Left renal pelvis (tissue), 4 donors: ENCODE measurements at places on chromosomes 5 and 9.

DNA sequence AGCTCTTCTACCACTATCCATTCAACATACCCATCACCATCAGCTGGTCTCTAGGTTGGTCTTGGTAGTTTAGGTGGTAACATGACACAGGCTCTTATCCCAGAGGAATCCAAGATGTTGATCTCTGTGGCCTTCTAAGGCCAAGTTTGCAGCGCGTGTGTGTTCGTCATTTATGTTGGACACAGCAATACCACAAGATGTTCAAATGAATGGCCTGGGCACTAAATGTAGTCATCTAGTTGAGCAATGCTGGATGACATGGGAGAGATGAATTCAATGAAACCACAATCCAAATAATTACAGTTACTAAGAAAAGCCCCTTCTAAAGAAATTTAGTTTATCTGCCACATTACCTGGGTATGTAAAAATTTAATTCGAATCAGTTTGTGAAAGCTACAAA is 292.4 kb downstream of the MRPS30 start:
- DNase-seq, result no peak

GRCh38 chr5:111453295-111453694 is 59.0 kb downstream of the STARD4 start:
- no peak for DNase-seq

DNA sequence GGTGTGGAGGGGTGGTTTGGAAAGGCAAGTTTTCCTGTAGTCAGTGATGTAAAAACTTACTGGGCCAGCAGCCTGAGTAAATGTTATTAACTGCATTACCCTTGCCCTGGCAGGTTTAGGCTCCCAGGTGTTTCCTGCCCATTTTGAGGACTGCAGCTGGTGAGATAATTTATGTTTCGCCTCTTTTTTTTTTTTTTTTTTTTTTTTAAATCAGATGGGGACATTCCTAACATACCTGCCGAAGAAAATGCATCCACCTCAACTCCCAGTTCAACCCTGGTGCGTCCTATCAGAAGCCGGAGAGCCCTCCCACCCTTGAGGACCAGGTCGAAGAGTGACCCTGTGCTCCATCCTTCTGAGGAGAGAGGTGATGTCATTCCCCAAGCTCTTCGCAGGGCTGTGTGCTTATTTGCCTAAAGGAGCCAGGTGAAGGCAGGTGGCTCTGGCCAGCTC is 60.6 kb downstream of the ENTREP1 start:
- DNase-seq, result no peak

- DNase-seq, result no peak
These were observed 26.6 kb downstream of the MRPL22 start for GRCh38 chr5:154967421-154968024.

- no peak for DNase-seq
These were observed 48.1 kb upstream of the FCN1 start for GRCh38 chr9:134965851-134966250.

DNA sequence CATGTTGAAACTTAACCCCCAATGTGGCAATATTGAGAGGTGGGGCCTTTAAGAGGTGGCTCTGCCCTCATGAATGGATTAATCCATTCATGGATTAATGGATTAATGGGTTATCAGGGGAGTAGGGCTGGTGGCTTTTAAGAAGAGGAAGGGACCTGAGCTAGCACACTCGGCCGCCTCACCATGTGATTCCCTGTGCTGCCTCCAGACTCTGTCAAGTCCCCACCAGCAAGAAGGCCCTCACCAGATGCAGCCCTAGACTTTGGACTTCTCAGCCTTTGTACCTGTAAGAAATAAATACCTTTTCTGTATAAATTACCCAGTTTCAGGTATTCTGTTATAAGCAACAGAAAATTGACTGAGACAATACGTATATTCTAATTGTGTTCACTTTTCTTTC is 272.2 kb upstream of the DMRT1 start:
- DNase-seq, result no peak

DNA sequence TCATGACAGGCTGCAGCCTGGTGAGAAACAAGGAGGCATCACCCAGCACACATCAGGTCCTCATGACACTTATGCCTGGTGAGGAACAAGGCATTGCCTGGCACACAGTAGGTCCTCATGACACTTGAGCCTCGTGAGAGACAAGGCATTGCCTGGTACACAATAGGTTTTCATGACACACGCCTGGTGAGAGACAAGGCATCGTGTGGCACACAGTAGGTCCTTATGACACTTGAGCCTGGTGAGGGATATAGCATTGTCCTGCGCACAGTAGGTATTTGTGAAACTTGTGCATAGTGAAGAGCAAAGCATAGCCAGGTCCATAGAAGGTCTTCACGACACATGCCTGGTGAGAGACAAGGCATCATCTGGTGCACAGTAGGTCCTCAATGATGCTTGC is 23.5 kb downstream of the WHRN start:
- DNase-seq, result no peak

GRCh38 chr5:81694726-81695125 is 56.2 kb downstream of the SSBP2 start:
- DNase-seq, result no peak

- DNase-seq, result no peak
These were observed 39.5 kb downstream of the CCDC171 start for GRCh38 chr9:15592317-15592716.

DNA sequence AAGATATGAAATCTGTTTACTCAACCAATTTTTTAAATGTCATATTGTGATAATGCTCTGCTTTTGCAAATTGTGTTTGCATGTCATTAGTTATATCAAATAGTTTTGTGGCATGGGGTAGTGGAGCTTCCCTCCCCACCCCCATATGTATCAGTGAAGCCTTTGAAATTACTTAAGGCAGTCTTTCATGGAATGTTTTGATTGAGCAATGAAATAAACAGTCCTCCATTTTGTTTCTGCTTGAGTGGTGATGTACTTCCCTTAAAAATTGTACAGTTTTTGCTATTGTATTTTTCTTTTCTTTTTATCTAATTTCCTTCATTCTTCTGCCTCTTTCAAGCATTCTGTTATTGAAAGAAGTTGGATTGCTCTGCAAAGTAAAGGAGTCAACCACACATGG is 3.5 kb downstream of the SOWAHA start:
- no peak for DNase-seq

GRCh38 chr9:22990349-22990748 is 543.7 kb downstream of the DMRTA1 start:
- DNase-seq, result no peak

GRCh38 chr9:33404788-33405362 is 2.5 kb upstream of the AQP7 start:
- no peak for DNase-seq

- DNase-seq, result no peak
These were observed 45.6 kb upstream of the IL17B start for GRCh38 chr5:149424371-149425315.

DNA sequence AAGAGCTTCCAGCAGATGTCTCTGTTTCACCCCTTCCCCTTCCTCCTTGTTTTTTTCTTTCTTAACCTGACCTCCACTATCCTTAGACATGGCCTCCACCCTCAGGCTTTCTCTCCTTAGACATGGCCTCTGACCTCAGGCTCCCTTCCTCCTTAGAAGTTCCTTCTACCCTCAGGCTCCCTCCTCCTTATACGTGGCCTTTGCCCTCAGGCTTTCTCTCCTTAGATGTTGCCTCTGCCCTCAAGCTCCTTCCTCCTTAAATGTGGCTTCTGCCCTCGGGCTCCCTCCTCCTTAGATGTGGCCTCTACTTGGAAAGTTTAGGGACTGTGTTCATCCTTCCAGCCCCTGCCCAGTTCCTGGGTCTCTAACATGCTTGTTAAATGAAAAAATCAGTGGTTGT is 180.4 kb upstream of the S1PR3 start:
- no peak for DNase-seq

DNA sequence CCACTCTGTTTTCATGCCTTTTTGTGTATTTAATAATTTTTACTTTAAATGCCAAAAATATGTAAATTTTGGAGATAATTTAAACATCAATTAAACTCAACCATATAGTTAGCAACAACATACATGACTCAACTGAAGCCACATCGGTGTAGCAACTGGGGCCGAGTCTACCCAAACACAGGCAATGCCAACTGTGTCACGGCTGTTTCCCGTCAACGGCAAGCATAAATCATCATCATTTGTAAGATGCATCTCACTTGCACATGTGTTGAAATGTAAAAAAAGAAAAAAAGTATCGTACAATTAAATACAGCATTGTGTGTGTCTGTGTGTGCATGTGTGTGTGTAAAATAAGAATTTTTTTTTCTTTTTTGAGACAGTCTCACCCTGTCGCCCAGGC is 160.1 kb upstream of the TAS2R1 start:
- DNase-seq, result no peak
